SK-N-SH (cell line): ENCODE measurements at places on chromosomes 16 and 17. TPM values are rescaled to one million over a fixed set of nuclear protein-coding genes. Genes with fewer than 3 reads are reported as not detected.

- H3K27ac ChIP-seq = peak overlapping the region; percentile 53
- H3K36me3 ChIP-seq = peaks cover 3% of the 10 kb centered on the region; the same call in 1 of the 2 replicates
- H3K4me1 ChIP-seq = peaks cover 43% of the 10 kb centered on the region
These were observed 4.0 kb downstream of the LYRM1 start for GRCh38 chr16:20904507-20905081.

- H3K27me3 ChIP-seq = peaks cover 16% of the 10 kb centered on the region; the same call in 1 of the 2 replicates
- H3K27ac ChIP-seq = no peak overlapping the region
- no peak overlapping the region for H3K4me3 ChIP-seq
- H3K36me3 ChIP-seq = no peaks in the 10 kb centered on the region
- DNase-seq = no peak
These were observed 8.3 kb upstream of the SPPL2C start for GRCh38 chr17:45836047-45837044.

DNA sequence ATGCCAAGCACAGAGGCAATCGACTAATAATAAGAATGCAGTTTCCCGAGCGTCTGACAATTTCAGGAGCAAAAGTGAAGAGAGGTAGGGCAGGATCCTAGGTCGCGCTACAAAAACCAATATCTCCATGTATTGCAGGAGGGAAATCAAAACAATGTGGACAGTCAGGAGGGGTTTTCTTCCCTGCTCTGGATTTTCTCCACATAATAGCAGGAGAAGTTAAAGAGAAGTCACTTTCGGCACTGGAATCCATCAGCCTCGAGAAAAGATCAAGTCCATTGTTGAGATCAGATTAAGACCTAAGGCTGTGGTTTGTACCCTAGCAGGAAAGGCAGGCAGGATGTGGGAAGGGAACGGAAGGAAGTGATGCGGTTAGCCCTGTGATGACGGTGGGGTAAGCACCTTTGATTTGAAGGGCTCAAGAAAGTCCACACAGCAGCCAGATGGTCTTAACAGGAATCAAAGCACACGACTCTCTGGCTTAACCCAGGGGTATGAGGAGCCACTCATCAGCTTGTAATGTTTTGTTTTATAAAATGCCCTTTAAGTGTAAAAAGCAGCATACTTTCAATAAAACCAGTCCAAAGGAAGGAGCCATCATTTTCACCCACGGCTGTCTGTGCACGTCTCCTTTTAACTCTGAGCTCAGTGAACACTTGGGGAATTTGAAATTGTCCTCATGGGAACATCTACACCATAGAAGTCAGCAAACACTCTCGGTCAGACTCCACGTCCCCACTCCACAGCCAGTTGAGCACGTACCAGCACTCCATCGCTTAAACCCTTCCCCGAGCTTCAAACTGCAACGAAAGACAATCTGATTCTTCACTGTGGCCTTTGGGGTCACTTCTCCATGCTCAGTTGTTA, 15.8 kb upstream of the AKTIP start:
- no peaks in the 10 kb centered on the region for H3K36me3 ChIP-seq
- H3K27me3 ChIP-seq = no peaks in the 10 kb centered on the region
- no peaks in the 10 kb centered on the region; the same call in 1 of the 2 replicates for H3K4me1 ChIP-seq
- no peak overlapping the region for H3K4me3 ChIP-seq
- no peak overlapping the region for H3K27ac ChIP-seq

- no peaks in the 10 kb centered on the region for H3K27me3 ChIP-seq
- peaks cover 3% of the 10 kb centered on the region for H3K4me1 ChIP-seq
- H3K4me3 ChIP-seq = 0 out of 2 replicates have a peak overlapping the region, but pooled peaks have one; percentile 26
These were observed 120.6 kb downstream of the USP22 start for GRCh38 chr17:20922128-20922670.

GRCh38 chr16:50152351-50152806, 727 bp upstream of the TENT4B start:
- no peak for DNase-seq
- peaks cover 10% of the 10 kb centered on the region for H3K4me1 ChIP-seq
- H3K27ac ChIP-seq = peak overlapping the region; percentile 90
- H3K4me3 ChIP-seq = peak overlapping the region; percentile 80
- no peaks in the 10 kb centered on the region for H3K27me3 ChIP-seq
- H3K36me3 ChIP-seq = no peaks in the 10 kb centered on the region

DNA sequence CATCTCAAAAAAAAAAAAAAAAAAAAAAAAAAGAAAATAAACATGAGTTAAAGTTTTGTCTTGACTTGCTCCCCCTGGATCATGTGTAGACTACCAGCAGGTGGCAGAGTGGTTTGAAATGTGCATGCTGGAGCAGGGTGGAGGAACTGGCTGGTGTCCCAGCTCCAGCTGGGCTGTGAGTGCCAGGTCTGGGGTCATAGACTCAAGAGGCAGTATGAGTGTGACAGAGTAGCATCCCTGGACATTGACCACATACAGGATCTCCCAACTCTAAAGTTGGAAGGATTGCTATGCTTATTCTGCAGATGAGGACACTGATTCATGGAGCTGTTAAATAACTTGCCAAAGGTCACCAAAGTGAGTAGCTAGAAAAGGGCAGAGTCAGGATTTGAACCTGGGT, 198.0 kb upstream of the MPHOSPH6 start:
- H3K4me1 ChIP-seq = no peaks in the 10 kb centered on the region
- H3K27ac ChIP-seq = no peak overlapping the region
- H3K4me3 ChIP-seq = no peak overlapping the region

CTRB1 gene
- not detected in 2 replicates for polyA plus RNA-seq

MPP3 gene
- polyA plus RNA-seq = 12.5 and 14.1 TPM in 2 replicates

CBLN1 gene
- 0.16 TPM in 1 of 2 replicates, not detected in the other for polyA plus RNA-seq

GGT6 gene
- not detected in 2 replicates for polyA plus RNA-seq

ABCC11 gene
- polyA plus RNA-seq = 0.07 and 0.16 TPM in 2 replicates
